ENCODE measurements at places on chromosomes 2 and 18.

DNA sequence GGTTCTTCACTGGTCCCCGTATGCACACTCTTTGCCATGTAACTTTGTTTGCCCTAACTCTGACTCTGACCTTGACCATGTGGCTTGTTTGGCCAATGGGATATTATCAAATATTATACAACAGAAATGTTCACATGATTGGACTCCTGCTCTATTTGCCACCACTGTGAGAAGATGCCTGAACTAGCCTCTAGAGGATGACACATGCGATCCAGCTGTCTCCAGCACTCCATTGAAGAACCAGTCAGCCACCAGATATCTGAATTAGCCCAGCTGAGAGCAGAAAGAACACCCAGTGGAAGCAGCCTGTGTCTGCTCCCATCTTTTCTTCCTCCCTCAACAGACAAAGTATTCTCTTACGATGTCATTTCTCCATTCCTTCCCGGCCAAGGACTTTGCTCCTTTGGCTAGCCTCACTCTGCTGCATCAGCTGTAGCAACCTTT is 412.1 kb downstream of the IRS1 start:
- DNase-seq, result no peak

DNA sequence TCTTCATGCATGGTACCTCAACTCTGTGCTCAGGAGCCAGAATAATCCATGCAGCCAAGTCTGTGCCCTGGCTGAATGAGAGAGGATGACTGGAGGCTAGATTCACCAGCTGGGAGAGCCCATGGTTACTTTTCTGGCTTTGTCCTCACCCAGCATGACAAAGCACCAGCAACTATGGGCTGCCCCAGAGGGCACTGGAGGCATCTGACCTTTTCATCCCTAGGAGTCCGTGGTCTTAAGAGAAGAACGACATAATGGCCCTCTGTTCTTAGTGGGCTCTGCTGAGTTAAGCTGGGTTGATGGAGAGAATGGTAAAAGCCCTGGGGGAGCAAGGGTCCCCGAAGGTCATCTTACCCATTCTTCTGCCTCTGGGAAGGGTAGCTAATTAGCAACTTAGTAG is 54.6 kb upstream of the TNP1 start:
- DNase-seq, result no peak

GRCh38 chr18:36031407-36031806 is 36.0 kb downstream of the RPRD1A start:
- no peak for DNase-seq

GRCh38 chr18:56314396-56314795 is 324.0 kb downstream of the TXNL1 start:
- DNase-seq, result no peak

All from retinal pigment epithelial cell (primary cell).